ENCODE measurements at places on chromosomes 1 and 21. TPM values are rescaled to one million over a fixed set of nuclear protein-coding genes. Genes with fewer than 3 reads are reported as not detected.

GRCh38 chr1:232428036-232428645, 201.8 kb downstream of the SIPA1L2 start:
- no peak overlapping the region for H3K27ac ChIP-seq
- no peak overlapping the region for H3K4me3 ChIP-seq
- DNase-seq, result no peak
- H3K27me3 ChIP-seq, result no peaks in the 10 kb centered on the region

- H3K27me3 ChIP-seq, result no peaks in the 10 kb centered on the region
- peaks cover 91% of the 10 kb centered on the region for H3K36me3 ChIP-seq
- H3K4me1 ChIP-seq, result no peaks in the 10 kb centered on the region
- no peak overlapping the region for H3K4me3 ChIP-seq
Observed at GRCh38 chr1:244419024-244419423, 32.7 kb downstream of the ADSS2 start.

- DNase-seq, result no peak
- H3K27me3 ChIP-seq, result no peaks in the 10 kb centered on the region
- peak overlapping the region; percentile 89 for H3K4me3 ChIP-seq
- H3K4me1 ChIP-seq, result peaks cover 22% of the 10 kb centered on the region
- peak overlapping the region; percentile 95 for H3K27ac ChIP-seq
- H3K36me3 ChIP-seq, result no peaks in the 10 kb centered on the region
Observed at GRCh38 chr1:38991638-38992411, 749 bp downstream of the AKIRIN1 start.

- H3K36me3 ChIP-seq, result no peaks in the 10 kb centered on the region
- peaks cover 46% of the 10 kb centered on the region for H3K4me1 ChIP-seq
- peak overlapping the region; percentile 94 for H3K27ac ChIP-seq
- H3K27me3 ChIP-seq, result no peaks in the 10 kb centered on the region
- peak overlapping the region; percentile 30 for H3K4me3 ChIP-seq
- DNase-seq, result peak; percentile 75
Observed at GRCh38 chr1:1775327-1776226, 2.7 kb downstream of the NADK start.

- H3K27me3 ChIP-seq, result no peaks in the 10 kb centered on the region
- no peak overlapping the region for H3K27ac ChIP-seq
- H3K36me3 ChIP-seq, result no peaks in the 10 kb centered on the region
Observed at GRCh38 chr1:184793967-184794366, 39.3 kb upstream of the EDEM3 start.

GRCh38 chr1:65238010-65238409, 71.3 kb upstream of the DNAJC6 start:
- no peaks in the 10 kb centered on the region for H3K4me1 ChIP-seq
- no peak for DNase-seq
- no peak overlapping the region for H3K27ac ChIP-seq
- H3K4me3 ChIP-seq, result no peak overlapping the region
- no peaks in the 10 kb centered on the region for H3K36me3 ChIP-seq

- H3K4me1 ChIP-seq, result no peaks in the 10 kb centered on the region
- no peak overlapping the region for H3K27ac ChIP-seq
- no peak overlapping the region for H3K4me3 ChIP-seq
- H3K36me3 ChIP-seq, result no peaks in the 10 kb centered on the region
- peaks cover 10% of the 10 kb centered on the region for H3K27me3 ChIP-seq
Observed at GRCh38 chr1:24277420-24278169, 41.6 kb upstream of the GRHL3 start.

DNA sequence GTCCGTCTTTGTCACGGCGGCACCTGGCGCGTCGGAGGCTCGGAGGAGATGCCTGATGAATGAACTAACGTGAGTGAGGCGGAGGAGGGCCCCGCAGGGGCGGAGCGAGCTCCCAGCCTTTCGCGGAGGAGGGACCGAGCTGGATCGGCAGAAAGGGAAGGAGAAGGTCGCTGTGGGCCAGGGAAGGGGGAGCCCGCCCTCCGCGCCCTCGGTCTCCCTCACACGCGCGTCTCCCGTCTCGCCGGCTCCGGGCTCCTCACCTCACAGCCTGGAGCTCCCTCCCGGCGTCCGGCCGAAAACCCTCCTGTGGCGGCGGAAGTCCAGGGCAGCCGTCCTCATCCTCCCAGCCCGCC, 519 bp downstream of the ZNF496 start:
- peak; percentile 68 for DNase-seq
- H3K4me1 ChIP-seq, result peaks cover 15% of the 10 kb centered on the region
- H3K36me3 ChIP-seq, result no peaks in the 10 kb centered on the region

DNA sequence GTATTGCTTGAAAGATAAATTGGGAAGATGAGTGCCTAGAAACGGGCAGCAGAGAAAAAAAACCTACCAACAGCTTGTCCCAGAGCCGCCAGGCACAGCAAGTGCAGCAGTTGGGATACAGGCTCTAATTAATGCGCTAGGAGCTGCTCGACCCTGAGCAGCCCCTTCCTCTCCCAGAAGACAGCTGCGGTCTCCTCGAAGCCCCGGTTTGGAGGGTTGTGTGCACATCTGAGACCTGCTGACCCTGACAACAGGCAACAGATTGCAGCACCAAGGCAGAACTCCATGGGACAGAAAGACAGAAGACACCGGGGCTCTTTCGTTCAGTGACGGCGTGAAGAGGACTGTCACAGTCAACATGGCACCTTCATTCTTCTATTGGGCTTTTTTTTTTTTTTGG, 101.4 kb downstream of the TSEN15 start:
- H3K27me3 ChIP-seq, result no peaks in the 10 kb centered on the region
- no peak for DNase-seq
- peaks cover 7% of the 10 kb centered on the region for H3K4me1 ChIP-seq
- H3K27ac ChIP-seq, result no peak overlapping the region

GRCh38 chr21:42913476-42913875, 12.0 kb downstream of the ERVH48-1 start:
- no peak overlapping the region for H3K27ac ChIP-seq
- no peaks in the 10 kb centered on the region for H3K4me1 ChIP-seq
- H3K27me3 ChIP-seq, result no peaks in the 10 kb centered on the region
- H3K36me3 ChIP-seq, result peaks cover 7% of the 10 kb centered on the region
- DNase-seq, result no peak

NBPF4 gene
- polyA plus RNA-seq, result 0.04 TPM

ADORA3 gene
- polyA plus RNA-seq, result 0.17 TPM

PDE4B gene
- 63.7 TPM for polyA plus RNA-seq

ARHGAP30 gene
- 122 TPM for polyA plus RNA-seq

SLC35E2B gene
- 64.4 TPM for polyA plus RNA-seq

COL16A1 gene
- not detected for polyA plus RNA-seq

LYPD8 gene
- polyA plus RNA-seq, result not detected

INAVA gene
- polyA plus RNA-seq, result 0.07 TPM

KCNA3 gene
- polyA plus RNA-seq, result 18.4 TPM

HES3 gene
- not detected for polyA plus RNA-seq

LAMB3 gene
- polyA plus RNA-seq, result 0.33 TPM

Data from B cell (primary cell).